NCI-H460 (cell line): ENCODE measurements at places on chromosomes 5 and 9. TPM values are rescaled to one million over a fixed set of nuclear protein-coding genes. Genes with fewer than 3 reads are reported as not detected.

PCDHA8 gene
- total RNA-seq: 0.05 TPM in 1 of 2 replicates, not detected in the other

LCN10 gene
- total RNA-seq: not detected in 2 replicates

GRXCR2 gene
- total RNA-seq: not detected in 2 replicates

SLC4A9 gene
- total RNA-seq: not detected in 2 replicates

CKMT2 gene
- total RNA-seq: not detected in 2 replicates

GAS1 gene
- 5.0 and 5.4 TPM in 2 replicates for total RNA-seq

NIPAL4 gene
- total RNA-seq: 0.23 and 0.32 TPM in 2 replicates

SH3TC2 gene
- total RNA-seq: 1.5 and 1.8 TPM in 2 replicates

FSTL4 gene
- 14.3 and 15.0 TPM in 2 replicates for total RNA-seq

FAM221B gene
- total RNA-seq: not detected in 2 replicates

ADRA1B gene
- total RNA-seq: 0.12 and 0.17 TPM in 2 replicates

TDRD7 gene
- 7.5 and 8.4 TPM in 2 replicates for total RNA-seq

TAF1L gene
- total RNA-seq: not detected in 2 replicates

HACD4 gene
- total RNA-seq: not detected in 2 replicates

DNA sequence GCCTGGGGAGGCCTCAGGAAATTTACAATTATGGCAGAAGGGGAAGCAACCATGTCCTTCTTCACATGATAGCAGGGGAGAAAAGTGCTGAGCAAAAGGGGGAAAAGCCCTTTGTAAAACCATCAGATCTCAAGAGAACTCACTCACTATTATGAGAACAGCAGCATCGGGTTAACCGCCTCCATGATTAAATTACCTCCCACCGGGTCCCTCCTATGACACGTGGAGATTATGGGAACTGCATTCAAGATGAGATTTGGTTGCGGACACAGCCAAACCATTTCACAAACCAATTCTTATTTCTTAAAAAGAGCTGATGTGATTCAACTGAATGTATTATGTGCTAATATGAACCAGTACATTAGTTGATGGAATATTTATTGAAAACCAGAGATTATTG lies 63.9 kb downstream of the PARP8 start:
- no peak for DNase-seq

DNA sequence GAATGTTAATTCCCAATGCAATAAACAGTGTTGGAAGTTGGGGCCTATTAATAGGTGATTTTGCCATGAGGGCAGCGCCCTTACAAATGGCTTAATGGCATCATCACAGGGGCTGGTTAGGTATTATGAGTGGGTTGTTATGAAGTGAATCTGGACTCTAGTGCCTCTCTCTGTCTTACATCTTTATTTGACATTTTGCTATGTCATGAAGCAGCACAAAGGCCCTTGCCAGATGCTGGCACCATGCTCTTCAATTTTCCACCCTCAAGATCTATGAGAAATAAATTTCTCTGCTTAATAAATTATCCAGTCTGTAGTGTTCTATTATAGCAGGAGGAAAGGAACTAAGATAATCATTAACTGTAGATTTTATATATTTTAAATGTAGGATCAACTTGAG lies 1098.7 kb upstream of the NUDT12 start:
- DNase-seq: no peak

- no peak for DNase-seq
These were observed 22.4 kb upstream of the CORO2A start for GRCh38 chr9:98214811-98215210.

GRCh38 chr5:60805463-60805862 lies 38.6 kb downstream of the ELOVL7 start:
- peak; percentile 45 for DNase-seq

GRCh38 chr5:56457887-56458812 lies 225.0 kb upstream of the ANKRD55 start:
- no peak for DNase-seq

DNA sequence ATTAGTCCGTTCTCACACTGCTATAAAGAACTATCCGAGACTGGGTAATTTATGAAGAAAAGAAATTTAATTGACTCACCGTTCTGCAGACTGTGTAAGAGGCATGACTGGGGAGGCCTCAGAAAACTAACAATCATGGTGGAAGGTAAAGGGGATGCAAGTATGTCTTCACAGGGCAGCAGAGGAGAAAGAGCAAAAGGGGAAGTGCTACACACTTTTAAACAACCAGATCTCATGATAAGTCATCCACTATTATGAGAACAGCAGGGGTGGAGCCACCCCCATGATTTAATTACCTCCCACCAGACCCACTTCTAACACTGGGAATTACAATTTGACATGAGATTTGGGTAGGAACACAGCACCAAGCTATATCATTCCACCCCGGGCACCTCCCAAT lies 26.6 kb downstream of the FST start:
- no peak for DNase-seq

- DNase-seq: no peak
These were observed 230.3 kb downstream of the MPDZ start for GRCh38 chr9:13049223-13049622.

DNA sequence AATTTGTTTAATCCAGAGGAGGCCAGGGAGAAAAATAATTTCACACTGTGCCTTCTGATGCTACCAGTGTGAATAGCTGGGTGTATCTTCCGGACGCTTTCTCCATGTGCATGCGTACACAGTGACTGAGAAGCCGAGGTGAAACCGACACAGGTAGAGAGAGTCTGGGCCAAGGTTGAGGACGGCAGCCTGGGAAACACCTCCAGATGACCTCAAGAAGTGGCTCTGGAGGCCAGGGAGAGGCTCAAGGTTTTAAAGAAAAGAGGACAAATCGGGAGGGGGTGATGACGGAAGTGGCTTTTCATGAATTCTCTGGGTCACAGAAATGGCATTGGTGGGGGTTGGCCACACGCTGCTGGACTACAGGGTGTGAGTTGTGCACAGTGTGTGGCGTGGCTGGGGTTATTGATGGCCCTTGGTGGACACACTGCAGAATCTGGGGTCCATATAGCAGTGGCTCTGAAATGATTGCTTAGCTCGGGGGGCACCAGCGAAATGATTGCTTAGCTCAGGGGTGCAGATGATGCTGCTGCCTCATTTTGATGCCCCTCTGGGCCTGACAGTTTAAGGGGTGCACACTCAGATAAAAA lies 34.1 kb upstream of the LRRC14B start:
- no peak for DNase-seq

DNA sequence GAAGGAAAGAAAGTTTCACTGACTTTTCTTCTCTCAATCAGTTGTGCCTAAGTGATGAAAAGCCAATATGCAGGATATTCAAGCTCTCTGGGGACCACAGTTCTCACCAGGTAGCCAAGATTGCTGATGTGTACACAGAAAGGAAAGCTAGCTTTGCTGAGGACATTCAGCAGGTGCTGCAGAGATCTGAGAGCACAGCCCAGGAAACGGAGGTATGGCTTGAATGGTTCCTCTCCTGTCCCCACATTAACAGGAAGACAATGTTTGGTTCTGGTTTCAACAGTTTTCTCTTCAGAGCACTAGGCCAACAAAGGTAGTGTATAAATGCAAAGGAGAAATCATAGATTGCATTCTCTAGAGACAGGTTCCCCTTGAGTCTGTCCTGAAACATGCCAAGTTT lies 69.6 kb downstream of the PTPDC1 start:
- no peak for DNase-seq

- DNase-seq: no peak
These were observed 51.2 kb downstream of the SIL1 start for GRCh38 chr5:139146809-139147482.

- DNase-seq: no peak
These were observed 247.0 kb upstream of the IRX4 start for GRCh38 chr5:2129568-2130272.

GRCh38 chr9:125446561-125447094 lies 185.0 kb downstream of the GAPVD1 start:
- DNase-seq: no peak

- DNase-seq: no peak
These were observed 8.1 kb downstream of the MEGF10 start for GRCh38 chr5:127298656-127299055.

DNA sequence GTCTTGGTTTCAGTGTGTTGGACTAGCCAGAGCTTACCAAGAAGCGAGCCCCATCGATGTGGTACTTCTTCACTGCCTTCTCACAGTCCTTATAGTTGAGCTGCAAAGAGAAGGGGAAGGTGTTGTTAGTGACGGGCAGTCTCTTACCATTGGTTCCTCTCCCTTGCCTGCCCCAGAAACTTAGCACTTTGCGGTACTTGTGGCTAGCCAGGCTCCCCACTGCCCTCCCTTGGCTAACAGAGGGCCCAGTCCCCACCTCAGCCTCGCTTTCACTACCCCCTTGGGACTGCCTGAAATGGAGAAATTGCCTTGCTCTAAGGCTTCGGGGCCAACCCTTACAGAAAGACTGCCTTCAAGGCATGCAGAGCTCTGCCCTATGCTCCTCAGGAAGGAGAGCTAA lies 4.3 kb downstream of the LCP2 start:
- DNase-seq: no peak

GRCh38 chr5:168001318-168001717 lies 290.1 kb upstream of the WWC1 start:
- DNase-seq: no peak

- peak; percentile 76 for DNase-seq
These were observed at the start of gene GADD45G for GRCh38 chr9:89604729-89605464. Gene GADD45G, plus strand, starts transcription at chr9:89605012. Its CDS starts 110 bp downstream, at chr9:89605122.

GRCh38 chr9:105993116-105993854 lies 298.9 kb downstream of the TMEM38B start:
- DNase-seq: no peak

GRCh38 chr5:6399980-6400910 lies 21.9 kb upstream of the MED10 start:
- no peak for DNase-seq

GRCh38 chr5:107396351-107396690 lies 274.4 kb downstream of the EFNA5 start:
- DNase-seq: no peak

DNA sequence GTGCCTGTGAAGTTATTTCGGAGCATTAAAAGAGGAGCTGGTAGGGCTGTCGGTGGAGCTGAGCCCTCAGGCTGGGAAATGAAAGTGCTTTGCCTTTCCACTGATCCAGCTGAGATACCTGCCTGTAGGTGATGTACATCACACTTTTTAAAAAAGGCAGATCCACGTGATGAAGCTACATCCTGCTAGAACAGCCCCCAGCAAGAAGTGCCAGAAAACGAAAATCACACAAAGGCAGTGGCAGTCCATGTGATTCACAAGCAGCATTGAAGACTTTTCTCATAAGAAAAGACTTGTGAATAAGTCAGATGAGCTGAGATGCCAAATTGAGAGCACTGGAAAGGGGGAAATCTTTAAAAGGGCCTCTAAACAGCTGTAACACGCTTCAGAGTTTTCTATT lies 765.1 kb downstream of the PTPRD start:
- no peak for DNase-seq

DNA sequence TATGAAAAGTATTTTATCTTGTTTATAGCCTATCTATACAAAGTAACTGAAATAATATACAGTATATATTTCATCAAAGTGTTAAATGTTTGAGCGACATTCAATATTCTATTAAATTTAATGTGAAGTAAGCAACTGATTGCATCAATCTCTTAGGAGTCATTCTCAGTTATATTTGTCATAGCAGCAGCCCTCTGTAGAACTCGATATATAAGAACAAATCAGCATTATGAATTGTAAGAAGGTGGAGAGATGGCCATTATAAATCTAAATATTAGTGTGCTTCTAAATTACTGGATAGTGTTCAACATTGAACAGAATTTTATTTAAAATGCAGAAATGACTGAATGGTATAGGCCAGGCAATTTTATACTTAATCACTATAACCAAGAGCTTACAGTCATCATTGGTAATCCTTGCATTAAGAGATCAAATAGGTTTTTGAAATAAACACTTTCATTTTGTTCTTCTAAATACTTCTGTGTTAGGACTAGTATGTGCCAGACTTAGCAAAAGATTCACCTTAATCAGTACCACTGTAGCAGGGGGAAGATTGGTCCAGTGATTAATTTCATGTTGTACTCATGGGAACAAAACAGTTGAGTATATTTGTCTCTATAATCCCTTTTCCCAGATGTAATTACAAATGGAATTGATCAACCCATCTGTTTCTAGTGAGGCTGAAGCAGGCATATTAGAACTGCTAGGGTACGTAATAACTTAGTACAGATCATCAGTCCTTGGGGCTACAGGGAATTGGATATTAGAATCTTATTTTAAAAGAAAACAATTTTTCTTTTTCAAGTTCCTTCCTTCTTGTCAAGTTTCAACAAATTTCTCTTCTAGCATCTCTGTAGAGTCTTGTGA lies 108.3 kb upstream of the TYRP1 start:
- DNase-seq: no peak
